ENCODE measurements at places on chromosomes 2 and 18. TPM values are rescaled to one million over a fixed set of nuclear protein-coding genes. Genes with fewer than 3 reads are reported as not detected.

GRCh38 chr2:144372410-144373080 is 147.4 kb downstream of the ZEB2 start:
- no peak for DNase-seq

GRCh38 chr2:207257251-207258250 is 91.8 kb upstream of the KLF7 start:
- DNase-seq: no peak

- peak; percentile 77 for DNase-seq
Measured at GRCh38 chr2:233059797-233060500, at the start of gene INPP5D. Gene INPP5D, plus strand, starts transcription at chr2:233060342. Its CDS starts 137 bp downstream, at chr2:233060479.

- DNase-seq: peak; percentile 74
Measured at GRCh38 chr2:230798769-230799399, 65.9 kb upstream of the ITM2C start.

GRCh38 chr2:24046599-24046929 is 627 bp downstream of the WDCP start:
- peak; percentile 10 for DNase-seq

DNA sequence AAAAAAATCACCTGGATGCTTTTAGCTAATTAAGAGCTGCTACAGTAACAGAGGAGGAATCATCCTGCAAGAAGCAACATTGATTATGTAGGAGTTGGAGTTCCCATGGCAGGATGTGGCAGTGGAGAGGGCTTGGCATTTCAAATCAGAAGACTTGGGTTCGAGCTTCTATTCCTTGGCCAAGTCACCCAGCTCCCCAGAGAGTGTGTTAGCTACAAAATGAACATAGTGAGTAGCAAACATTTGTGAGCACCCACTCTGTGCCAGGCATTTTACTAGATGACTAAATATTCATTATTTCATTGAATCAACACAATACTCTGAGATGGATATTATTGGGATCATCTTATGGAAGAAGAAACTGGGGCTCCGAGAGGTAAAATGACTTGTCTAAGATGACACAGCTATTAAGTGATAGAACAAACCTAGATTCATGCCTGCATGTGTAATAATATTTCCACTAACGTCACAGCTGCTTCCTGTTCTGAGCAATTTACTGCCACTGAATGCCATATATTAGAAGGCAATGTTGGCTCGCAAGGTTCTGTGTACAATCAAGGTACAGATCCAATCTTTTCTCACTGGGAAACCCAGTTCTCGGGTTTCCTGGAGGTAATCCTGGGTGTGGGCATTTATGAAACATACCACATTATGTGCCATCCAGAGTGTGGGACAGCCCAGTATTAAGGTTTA is 18.0 kb downstream of the NTSR2 start:
- no peak for DNase-seq

DNA sequence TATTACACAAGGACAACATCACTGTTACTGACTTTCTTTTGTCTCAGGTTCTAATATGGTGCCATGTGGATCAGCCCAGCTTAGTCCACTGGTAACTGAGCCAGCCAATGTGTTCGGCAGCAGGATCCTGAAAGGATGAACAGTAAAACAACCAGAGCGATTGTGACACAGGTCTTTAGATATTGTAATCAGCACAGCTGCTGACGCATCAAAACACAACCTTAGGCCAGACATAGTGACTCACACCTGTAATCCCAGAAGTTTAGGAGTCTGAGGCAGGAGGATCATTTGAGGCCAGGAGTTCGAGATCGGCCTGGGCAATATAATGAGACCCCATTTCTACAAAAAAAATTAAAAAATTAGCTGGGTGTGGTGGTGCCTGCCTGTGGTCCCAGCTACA is 183.4 kb upstream of the CDH20 start:
- DNase-seq: no peak

The NYAP2 gene
- polyA plus RNA-seq: not detected

The SPAG16 gene
- 4.0 TPM for polyA plus RNA-seq

The KCNS3 gene
- polyA plus RNA-seq: 1.0 TPM

Measured in endothelial cell of umbilical vein (primary cell).